Regular cardiac myocyte (primary cell): ENCODE measurements at places on chromosomes 1 and 21. TPM values are rescaled to one million over a fixed set of nuclear protein-coding genes. Genes with fewer than 3 reads are reported as not detected.

The PLA2G2D gene
- total RNA-seq, result not detected in 2 replicates

The GBP7 gene
- not detected in 2 replicates for total RNA-seq

The AURKAIP1 gene
- total RNA-seq, result 82.6 and 152 TPM in 2 replicates

The CRB1 gene
- total RNA-seq, result under 0.01 TPM in 2 replicates
